Stimulated activated CD4-positive, alpha-beta T cell treated with anti-CD3 and anti-CD28 coated beads, Interleukin-15, amount 100 ng/mL, for 48 hours (primary cell): ENCODE measurements at places on chromosomes 5 and 9.

DNA sequence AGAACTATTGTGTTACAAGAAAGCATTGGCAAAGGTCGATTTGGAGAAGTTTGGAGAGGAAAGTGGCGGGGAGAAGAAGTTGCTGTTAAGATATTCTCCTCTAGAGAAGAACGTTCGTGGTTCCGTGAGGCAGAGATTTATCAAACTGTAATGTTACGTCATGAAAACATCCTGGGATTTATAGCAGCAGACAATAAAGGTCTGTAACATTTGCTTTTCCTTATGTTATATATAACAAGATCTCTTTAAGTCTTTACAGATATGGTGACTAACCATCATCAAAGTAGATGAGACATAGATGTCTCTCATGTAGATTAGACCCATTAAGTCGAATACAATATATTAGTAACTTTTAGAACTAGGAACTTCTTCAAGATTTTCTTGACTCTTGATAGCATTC is 33.0 kb downstream of the TGFBR1 start:
- no peak for DNase-seq

GRCh38 chr5:163586531-163586956 is 81.1 kb downstream of the MAT2B start:
- DNase-seq = no peak

GRCh38 chr5:39255406-39255805 is 36.0 kb upstream of the FYB1 start:
- no peak for DNase-seq

GRCh38 chr9:8825585-8826147 is 1026.1 kb upstream of the DMAC1 start:
- DNase-seq = no peak

DNA sequence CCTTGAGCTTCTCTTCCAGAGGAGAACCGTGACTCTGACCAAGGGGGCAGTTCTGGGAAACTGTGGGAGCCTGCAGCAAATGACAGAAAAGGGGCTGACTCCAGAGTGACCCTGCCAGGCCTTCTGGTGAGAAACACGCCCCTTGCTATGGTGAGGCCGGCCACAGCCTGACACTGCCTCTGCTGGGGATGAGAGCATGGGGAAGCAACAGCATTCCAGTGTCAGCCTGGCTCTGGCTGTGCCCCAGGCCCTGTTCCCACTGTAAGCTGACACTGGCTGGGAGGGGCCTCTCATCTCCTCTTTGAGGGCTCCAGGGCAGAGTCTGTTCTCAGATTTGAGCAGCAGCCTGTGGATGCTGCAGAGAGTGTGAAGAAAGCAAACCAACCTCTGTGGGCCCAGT is 180.0 kb upstream of the IL12B start:
- no peak for DNase-seq

DNA sequence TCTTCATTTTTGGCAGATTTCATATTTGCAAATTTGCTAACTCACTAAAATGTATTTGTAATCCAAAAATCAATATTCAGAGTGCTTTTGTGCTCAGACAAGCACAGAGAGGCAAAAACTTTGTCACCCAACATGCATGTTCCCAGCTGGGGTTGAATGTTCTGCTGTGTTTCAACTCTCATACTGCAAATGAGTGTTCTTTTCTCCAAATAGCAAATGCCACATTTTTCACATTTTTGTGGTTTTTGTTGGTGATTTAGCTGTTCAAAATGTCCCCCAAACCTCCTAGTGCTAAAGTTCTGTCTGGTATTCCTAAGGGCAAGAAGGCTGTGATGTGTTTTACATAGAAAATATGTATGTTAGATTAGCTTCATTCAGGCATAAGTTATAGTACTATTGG is 87.3 kb upstream of the PCSK5 start:
- no peak for DNase-seq

DNA sequence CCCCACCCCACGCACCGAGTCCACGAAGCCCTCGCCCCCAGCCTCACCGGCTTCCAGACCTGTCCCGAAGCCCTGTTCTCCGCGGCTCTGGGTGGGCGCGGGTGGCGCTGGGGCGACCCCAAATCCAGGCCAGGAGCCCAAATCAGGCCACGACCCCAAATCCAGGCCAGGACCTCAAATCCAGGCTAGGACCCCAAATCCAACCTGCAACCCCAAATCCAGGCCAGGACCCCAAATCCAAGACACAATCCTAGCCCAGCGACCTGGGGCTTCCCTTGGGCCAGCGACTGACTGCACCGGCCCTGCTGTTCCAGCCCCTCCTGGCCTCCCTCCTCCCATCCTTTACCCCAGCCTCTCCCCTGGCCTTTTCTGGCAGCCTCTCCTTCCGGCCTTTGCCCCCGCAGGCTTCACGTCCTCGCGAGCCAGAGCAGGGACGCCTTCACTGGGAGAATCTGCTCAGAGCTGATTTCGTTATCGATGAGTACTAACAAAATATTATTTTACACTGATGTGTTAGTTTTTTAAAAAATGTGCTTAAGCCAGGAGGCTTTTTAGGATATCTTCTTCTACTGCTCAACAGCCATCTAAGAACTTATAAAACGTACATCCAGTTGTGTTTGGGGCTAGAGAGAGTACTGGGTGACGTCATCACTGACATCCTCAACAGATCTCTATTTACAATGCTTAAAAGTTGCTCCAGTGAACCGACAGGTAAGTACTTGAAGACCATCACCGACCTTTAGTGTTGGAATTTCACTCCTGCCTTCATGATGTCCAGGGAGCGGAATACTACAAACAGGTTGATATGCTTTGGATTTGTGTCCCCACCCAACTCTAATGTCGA is 34.7 kb downstream of the TRIP13 start:
- no peak for DNase-seq
